ENCODE measurements at places on chromosomes 7 and 10. TPM values are rescaled to one million over a fixed set of nuclear protein-coding genes. Genes with fewer than 3 reads are reported as not detected.

KCNMA1 gene
- total RNA-seq = 91.9 TPM

ANKRD2 gene
- 5.4 TPM for total RNA-seq

NRG3 gene
- total RNA-seq = 0.22 TPM

RBM20 gene
- total RNA-seq = not detected

PSD gene
- total RNA-seq = 2.3 TPM

C10orf67 gene
- total RNA-seq = not detected

EVX1 gene
- not detected for total RNA-seq

LRRTM3 gene
- total RNA-seq = 7.9 TPM

BMPR1A gene
- total RNA-seq = 42.4 TPM

OR2A42 gene
- not detected for total RNA-seq

SORBS1 gene
- total RNA-seq = 1.6 TPM

ITPRIP gene
- 7.9 TPM for total RNA-seq

TAS2R3 gene
- total RNA-seq = 3.5 TPM

SHOC2 gene
- 54.7 TPM for total RNA-seq

SLC16A9 gene
- total RNA-seq = not detected

NPSR1 gene
- not detected for total RNA-seq

Data from placental epithelial cell (primary cell).